Stimulated activated CD4-positive, alpha-beta T cell treated with anti-CD3 and anti-CD28 coated beads, TNF-alpha, amount 100 ng/mL, for 1 hour (primary cell): ENCODE measurements at places on chromosomes 7 and 10.

- DNase-seq, result no peak
These were observed 9.0 kb downstream of the ETV1 start for GRCh38 chr7:13980474-13980873.

- no peak for DNase-seq
These were observed 121.2 kb downstream of the MAD1L1 start for GRCh38 chr7:2111568-2111967.

- DNase-seq, result no peak
These were observed 98.2 kb downstream of the PFKFB3 start for GRCh38 chr10:6300784-6301460.

DNA sequence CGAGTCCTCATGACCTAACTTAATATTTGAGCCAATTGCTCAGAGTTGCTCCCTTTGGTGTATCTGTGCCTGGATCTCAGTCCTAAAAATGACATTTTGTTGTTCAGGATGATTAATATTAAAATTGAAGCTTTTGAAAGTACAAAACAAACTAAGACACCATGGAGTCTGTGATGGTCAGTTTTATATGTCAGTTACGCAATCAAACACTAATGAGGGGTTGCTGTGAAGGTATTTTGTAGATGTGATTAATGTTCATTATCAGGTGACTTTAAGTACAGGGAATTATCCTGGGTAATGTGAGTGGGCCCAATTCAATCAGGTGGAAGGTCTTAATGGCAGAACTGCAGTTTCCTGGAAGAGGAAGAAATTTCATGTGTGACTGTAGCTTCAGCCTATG is 546.7 kb downstream of the REEP3 start:
- DNase-seq, result no peak

- DNase-seq, result no peak
These were observed 9.3 kb upstream of the ZNF438 start for GRCh38 chr10:31041011-31041410.

- DNase-seq, result no peak
These were observed 247.0 kb downstream of the TRIL start for GRCh38 chr7:28711114-28711513.

- no peak for DNase-seq
These were observed 248.9 kb upstream of the LRRN3 start for GRCh38 chr7:110841840-110842545.

- DNase-seq, result no peak
These were observed 9.3 kb upstream of the EN2 start for GRCh38 chr7:155448632-155449007.

- DNase-seq, result no peak
These were observed 9.8 kb upstream of the UMAD1 start for GRCh38 chr7:7630626-7631329.

DNA sequence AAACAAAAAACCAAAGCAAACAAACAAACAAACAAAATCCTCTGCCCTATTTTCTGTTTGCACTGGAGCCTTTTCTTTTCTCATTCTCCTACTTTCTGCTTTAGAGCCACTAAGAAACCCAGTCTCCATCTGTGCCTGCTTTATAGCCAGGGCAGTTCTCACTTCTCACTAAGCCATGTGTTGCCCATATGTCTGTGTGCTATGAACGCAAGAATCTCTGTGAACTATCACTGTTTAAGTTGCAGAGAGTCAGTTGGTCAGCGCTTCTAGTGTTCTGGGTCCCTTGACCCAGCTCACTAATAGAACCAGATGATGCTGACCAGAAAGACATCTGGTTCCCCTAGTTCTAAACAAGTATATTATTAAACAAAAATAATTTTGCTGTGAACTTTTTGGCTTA is 81.4 kb downstream of the FAM185A start:
- no peak for DNase-seq

DNA sequence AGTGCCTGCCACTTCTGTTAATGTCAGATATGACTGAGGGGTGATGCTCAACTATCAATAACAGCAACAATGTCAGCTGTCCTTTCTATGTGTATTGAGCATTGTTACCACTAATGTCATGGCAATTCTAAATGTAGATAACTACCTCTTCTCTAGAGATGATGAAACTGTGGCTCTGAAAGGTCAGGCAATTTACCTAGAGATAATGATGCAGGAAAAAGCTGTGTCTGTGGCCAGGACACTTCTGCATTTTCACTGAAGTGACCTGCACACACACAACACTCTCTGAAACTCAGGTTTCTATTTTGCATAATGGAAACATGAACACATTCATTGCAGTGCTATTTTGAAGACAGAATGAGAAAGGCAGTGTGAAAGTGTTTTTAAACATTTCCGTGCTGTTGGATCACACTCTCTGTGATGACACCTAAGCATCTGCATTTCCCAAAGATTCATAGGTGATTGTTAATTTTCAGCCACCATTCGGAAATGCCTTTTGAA is 148.2 kb downstream of the KCND2 start:
- DNase-seq, result no peak

DNA sequence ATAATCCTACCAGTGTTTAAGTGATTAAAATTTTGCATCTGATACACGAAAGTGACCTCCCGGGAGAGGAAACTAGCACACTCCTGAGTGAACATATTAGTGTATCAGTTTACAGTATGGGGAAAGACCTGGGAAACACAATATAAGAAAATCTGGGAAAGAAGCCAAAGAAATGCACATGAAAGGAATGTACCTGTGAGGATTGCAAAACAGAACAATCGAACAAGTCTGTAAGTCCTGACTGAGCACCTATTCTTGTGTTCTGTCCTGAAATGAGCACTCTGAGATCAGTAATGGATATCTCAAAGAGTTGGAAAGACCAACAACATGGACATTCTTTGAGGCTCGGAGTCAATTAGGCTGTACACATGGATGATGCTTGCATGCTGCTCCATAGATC is 554.7 kb downstream of the SORCS3 start:
- DNase-seq, result no peak

GRCh38 chr7:140881507-140882228 is 43.1 kb downstream of the BRAF start:
- DNase-seq, result no peak

- DNase-seq, result no peak
These were observed 26.5 kb upstream of the TMEM254 start for GRCh38 chr10:80051993-80052392.

DNA sequence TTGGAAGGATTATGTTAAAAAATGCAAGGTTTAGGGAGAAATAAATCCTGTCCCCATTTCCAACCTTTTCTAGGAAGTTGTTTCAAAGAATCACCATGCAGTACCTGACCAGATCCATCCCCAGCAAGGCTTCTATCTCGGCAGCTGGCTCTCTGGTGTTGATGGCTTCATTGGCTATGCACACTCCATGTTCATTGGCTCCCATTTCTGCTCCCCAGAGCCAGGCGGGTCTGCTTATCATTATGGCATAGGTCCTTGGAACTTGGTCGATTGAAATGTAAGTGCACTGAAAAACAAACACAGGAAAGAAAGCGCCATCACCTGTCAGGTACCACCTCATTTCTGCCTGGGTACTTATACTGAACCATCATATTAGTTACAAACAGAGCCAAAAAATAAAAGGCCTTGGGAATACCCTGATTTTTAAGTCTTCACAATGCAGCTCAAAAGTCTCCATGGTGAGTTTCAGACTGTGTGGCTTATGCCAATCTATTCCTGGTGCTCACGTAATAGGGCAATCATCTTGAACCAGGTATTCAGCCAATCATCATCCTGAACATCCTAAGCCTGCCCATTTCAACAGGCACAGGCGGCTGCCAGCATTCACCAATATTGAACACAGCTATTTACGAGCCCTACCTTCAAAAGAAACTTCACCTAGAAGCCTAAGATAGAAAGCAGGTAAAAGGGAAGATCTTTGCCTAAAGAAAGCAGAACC is 34.4 kb downstream of the SCRN1 start:
- no peak for DNase-seq

GRCh38 chr10:26567351-26567721 is 129.2 kb downstream of the APBB1IP start:
- no peak for DNase-seq

GRCh38 chr10:4549139-4549653 is 276.8 kb upstream of the AKR1E2 start:
- DNase-seq, result no peak

DNA sequence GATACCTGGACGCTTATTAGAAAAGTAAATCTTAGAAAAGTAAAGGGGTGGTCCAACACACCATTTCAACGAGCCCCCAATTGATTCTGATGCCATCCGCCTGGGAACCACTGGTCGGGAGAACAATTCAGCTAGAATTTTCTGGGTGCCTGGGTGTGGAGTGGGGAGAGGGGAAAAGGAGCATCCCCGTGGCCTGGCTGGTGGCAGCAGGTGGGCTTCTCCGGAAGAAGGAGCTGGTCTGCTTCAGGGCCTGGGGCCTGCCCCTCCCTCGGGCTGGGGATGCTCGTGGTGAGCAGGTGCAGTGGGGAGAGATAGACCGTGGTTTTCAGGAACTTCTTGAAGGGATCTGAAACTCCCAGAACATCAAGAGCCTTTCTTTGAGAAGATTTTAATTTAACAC is 39.9 kb upstream of the DUSP5 start:
- no peak for DNase-seq

- DNase-seq, result no peak
These were observed 108.4 kb upstream of the ZMIZ1 start for GRCh38 chr10:78960316-78960800.

DNA sequence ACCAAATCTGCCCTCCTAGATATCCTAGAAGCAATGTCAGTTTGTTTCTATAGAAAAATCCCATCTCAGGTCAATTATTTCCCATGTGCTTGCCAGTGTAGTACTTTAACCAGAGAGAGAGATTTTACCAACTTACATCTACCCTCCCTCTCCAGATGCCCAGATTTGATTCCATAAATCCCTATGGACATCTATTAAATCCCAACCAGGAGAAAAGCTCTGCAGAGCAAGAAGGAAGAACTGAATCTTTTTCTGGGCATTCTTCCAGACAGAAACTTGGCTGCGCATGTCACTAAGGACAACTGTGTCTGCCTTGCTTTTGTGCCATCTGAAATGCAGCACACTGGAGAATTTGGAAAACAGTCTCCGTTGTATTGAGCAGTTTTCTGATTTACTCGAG is 597.6 kb downstream of the SORCS1 start:
- DNase-seq, result no peak

DNA sequence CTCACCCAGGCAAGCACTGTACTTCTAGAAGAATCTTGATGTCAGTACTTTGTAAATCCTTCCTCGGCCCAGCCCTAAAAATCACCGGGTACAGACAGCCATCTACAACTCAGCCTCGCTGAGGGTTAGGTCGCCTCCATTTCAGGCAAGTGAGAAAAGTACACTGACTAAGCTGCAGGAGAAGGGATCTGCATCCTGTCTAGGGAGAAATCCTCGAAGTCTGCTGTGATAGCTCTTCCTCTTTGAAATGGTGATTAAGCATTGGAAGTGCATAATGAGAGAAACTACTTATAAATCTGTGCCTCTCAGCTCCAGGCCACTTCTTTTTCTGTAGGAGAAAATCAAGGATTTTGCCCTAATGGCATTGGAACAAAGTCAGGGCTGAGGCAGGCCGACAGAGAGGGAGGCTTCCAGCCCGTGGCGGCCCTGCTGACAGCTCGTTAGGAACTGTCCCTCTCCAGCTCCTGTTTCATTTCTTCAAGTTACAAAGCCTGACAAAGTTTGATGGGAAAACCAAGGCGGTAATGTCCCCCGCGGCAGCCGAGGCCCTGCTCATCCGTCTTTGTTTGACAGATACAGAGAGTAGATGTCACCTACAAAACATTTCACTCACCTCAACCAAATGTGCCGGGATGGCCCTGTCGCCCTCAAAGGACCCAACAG is 14.1 kb upstream of the GOT1 start:
- no peak for DNase-seq
